NCI-H2081 treated with DMSO at 0.1 percent for 48 hours (cell line): ENCODE measurements at places on chromosomes 3 and 15.

- DNase-seq: no peak
These were observed 341.4 kb downstream of the CNTN3 start for GRCh38 chr3:74273091-74273490.

- DNase-seq: no peak
These were observed 17.5 kb upstream of the TBC1D5 start for GRCh38 chr3:17759901-17760300.

DNA sequence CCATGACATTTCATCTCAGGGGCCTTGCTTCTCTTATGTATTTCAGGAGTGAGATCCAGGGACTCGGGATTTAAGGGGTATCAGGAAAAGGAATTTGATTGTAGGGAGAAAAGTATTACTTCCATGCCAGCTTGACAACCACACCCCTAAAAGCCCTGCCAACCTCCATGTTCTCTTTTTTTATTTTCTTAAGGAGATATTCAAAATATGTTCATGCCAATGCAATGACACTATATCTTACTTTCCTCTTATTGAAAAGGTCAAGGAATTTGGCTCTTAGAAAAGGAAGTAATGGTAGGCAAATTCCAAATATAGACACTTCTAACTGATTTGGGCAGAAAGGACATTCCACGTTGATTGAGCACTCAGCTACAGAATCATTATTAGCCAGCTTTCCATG is 407.5 kb upstream of the NECTIN3 start:
- DNase-seq: no peak

DNA sequence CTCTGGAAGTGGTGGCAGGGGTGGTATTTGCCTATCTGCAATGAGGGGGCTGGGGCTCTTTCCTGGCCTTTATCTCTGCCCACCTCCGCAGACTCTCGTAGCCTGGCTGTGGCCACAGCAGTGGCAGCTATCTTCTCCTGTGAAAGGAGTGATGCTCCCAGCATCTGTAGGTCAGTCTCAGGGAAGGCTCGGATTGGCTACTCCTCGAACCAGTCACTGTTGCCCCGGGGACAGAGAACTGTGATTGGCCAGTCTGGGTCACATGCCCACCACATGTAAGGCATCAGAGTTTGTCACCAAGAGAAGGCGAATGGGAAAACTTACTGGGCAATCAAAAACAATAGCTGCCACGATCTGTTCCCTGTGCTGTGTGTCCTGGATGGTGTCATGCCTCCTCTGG is 30.1 kb upstream of the FGD5 start:
- no peak for DNase-seq

- no peak for DNase-seq
These were observed 662 bp downstream of the TMEM108 start for GRCh38 chr3:133038731-133039375.

- DNase-seq: no peak
These were observed 167.8 kb upstream of the IQSEC1 start for GRCh38 chr3:13240928-13241618.

DNA sequence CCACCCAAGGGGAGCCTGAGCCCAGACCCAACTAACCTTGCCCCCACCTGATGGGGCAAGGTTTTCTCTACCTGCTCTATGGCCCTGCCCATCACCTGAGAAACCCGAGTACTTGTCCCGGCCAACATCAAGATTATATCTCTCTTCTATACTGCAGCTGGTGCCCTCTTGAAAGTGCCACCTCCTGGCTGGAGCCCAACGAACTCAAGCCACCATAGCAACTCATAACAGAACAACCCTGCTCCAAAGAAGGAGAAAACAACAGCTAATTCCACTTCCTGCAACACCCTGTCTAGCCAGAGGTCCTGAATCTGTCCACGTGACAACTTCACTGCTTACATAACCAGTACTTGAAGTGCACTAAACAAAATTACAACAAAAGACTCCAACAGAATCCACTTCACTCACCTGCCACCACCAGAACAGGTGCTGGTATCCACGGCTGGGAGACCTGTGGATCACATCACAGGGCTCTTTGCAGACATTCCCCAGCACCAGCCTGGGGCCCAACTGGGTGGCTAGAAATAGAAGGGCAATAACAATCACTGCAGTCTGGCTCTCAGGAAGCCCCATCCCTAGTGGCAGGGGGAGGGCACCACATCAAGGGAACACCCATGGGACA is 49.2 kb downstream of the PIERCE2 start:
- no peak for DNase-seq

DNA sequence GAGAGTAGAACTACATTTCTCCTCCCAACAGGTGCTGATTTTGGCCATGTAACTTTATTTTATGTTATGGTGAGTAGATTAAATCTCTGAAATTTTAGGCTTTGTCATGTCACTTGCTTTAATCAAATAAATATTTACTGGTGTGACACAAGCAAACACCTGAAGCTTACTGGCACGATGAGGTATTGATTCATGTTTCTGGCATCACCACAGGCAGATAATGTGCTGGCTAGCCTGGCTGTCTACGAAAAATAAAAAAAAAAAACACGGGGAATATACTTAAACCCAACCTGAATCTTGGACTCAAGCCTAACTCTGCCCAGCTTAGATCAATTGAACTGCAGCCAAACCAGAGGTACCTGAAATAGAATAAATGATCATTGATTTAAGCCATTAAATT is 65.6 kb upstream of the CADM2 start:
- DNase-seq: peak; percentile 65

DNA sequence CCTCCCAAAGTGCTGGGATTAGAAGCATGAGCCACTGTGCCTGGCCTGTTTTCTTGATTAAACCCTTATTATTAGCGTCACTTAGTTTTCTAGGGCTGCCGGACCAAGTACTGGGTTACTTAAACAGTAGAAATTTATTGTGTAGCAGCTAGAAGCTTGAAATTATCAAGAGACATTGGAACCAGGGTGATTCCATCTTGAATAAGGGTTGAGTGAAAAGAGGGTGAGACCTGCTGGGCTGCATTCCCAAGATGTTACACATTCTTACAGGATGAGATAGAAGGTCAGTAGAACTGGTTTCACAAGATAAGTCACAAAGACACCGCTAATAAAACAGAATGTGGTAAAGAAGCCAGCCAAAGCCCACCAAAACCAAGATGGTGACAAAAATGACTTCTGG is 18.6 kb upstream of the FSTL1 start:
- no peak for DNase-seq

GRCh38 chr15:85582131-85583079 is 202.0 kb downstream of the AKAP13 start:
- no peak for DNase-seq

- DNase-seq: no peak
These were observed 3.6 kb downstream of the RFC4 start for GRCh38 chr3:186802701-186803100.

- DNase-seq: no peak
These were observed 105.1 kb upstream of the GALNT15 start for GRCh38 chr3:16069149-16069922.

DNA sequence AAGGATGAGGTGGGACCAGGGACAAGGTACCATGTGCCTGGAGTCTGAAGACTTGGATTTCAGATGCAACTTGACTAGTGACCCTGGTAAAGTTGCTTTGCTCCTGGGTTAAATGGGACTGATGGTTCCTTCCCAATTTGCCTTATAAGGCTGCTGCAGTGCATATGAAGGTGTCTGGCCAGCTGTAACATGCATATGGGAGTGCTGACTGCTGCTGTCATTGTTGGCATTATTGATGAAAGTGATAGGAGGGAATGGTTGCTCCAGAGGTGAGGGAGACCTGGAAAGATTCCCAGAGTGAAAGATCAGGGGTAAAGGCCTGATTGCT is 20.5 kb downstream of the CYP8B1 start:
- DNase-seq: no peak

DNA sequence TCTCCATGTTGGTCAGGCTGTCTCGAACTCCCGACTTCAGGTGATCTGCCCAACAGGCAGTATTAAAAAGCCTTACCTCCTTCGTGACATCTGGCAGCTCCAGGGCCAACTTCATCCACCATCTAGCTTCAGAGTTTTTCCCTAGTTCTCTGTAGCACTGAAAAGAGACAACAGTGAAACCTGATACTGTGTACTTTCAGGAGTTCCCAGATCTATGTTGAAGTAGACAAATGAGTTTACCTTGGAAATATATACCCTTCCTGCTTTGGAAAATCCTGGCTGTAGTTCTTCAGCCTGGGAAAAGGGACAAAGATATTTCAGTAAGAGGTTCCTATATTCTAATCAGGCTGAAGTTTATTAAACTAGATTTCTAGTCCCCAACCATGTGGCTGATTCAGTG is 18.0 kb downstream of the RMDN3 start:
- no peak for DNase-seq

DNA sequence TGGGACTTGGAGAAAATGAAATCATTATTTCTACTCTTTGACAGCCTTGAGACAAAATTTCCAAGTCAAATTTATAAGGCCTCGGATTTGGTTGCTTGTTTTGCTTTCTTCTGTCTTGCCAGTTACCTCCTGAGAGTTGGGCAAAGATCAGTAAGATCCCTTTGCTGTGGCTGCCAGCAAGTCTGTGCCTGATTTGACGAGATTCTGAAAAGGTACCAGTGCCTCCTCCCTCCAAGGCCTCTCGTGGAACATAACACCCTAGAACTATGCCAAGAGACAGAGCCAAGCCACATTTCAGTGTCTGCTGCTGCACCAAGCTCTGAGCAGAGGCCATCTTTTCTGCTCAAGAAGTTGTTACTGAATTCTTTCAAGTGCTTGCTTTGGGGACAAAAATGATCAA is 61.0 kb downstream of the GTPBP8 start:
- DNase-seq: no peak

DNA sequence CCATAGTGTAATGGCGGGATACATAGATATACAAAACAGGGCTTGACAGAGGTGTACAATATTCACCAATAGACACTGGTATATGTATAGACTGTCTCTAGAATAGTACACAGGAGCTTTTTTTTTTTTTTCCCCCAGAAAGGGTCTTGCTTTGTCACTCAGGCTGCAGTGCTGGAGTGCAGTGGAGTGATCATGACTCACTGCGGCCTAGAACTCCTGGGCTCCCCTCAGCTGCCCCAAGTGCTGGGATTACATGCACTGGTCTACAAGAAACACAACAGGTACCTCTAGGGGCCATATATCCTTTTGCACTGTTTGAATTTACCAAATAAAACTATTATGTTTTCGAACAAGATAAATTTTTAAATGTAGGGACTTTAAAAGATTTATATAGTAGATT is 12.3 kb downstream of the RHOA start:
- no peak for DNase-seq
